ENCODE measurements at places on chromosomes 7 and 10.

- DNase-seq, result no peak
These were observed 82.4 kb upstream of the RNF32 start for GRCh38 chr7:156558198-156558597.

DNA sequence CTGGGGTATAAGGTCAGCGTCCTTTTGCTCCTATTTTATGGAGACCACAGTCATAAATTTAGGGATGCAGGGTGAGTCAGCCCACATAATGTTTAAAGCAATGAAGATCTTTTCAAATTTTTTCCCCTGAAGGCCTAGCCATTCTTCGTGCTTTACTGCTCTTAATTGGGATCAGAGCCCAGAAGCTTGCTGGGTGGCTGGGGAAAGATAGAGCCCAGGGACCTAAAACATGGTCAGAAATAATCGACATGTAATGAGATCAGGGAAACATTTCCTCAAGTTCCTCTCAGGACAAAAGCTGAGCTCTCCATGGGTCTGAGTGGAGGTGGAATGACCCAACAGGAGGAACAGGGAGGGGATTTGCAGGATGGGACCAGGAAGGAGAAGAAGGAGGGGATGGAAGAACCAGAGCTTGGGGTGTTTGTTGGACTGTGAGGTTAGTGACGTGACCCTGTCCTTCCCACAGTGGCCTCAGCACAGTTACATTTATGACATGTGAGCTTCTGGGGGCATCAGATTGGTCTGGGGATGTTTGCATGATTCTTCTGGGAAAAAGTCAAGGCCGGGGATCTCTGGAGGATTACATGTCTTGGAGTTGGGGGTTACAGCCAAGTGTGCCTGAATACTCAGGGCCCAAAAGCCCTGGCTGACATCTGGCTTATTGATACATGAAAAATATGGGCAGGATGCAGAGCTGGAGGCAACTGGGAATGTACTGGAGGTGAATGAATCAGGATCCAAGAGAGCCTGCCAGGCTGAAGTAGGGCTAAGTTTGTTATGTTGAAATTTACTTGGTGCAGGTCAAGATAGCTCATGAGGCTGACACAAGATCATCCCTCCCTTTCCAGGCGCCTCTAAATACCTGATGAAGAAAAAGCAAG lies 477.9 kb downstream of the RPS24 start:
- no peak for DNase-seq

DNA sequence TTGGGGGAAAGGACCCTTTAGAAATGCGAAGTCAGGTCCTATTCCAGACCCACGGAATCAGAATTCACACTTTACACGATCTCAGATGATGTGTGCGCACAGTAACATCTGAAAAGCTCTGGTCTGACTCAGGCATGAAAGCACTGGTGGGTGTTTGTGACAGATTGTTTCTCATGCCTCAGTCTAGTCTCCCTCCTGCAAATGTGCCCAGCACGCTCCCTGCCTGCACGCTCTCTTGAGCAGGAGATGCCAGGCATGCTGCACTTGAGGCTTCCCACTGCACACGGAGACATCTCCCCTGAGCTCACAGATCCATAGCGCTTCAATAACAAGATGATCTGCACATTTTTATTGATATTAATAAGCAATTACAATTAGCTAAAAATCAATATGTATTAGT lies 23.6 kb upstream of the ZNF37A start:
- DNase-seq, result no peak

- no peak for DNase-seq
These were observed 53.0 kb upstream of the MAGI2 start for GRCh38 chr7:79506481-79506880.

DNA sequence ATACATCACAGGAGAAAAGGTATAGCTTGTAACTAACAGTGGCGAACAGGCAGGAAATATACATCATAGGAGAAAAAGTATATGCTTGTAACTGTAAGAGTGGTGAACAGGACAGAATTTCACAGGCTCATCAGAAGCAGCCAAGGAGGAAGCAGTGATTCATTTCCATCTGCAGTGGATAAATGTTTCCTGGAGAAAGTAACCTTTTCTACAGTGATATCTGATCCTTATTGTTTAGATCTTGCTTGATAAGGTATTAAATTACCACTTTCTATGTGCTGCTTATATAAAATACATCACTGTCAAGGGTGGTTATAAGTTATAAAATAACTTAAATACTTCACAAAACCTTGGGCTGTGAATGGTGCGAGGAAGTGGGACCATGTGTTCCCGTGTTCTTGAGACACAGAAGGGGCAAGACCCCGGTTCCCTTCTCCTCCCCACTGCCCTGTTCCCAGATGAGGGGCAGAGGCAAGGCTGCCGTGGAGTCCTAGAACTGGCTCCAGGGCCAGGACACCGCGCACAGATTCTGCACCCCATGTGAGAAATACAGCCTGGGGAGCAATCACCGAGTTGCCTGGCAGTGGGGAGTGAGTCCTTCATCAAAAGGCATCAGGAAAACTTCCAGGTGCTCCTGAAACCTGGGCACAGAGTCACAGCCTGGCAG lies 135.2 kb downstream of the DIP2C start:
- DNase-seq, result no peak

DNA sequence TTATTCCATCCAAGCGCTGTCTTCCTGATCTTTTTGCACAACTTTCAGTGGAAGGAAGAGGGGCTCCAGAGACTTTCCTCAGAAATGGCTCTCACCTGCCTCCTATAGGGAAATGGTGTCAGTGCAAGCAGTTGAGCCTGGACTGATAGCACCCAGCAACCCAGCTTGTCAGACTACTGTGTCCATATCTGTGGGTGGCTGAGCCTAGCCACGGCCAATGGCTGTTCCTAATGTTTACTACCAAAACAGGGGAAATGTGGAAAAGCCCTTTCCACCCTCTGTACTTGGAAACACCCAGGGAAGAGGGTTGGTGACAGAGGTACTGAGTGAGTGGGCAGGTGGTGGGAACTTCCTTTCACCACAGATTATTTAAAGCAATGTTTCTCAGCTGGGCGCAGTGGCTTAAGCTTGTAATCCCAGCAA lies 4.3 kb upstream of the YKT6 start:
- DNase-seq, result no peak

GRCh38 chr7:28068811-28069216 lies 111.8 kb downstream of the JAZF1 start:
- no peak for DNase-seq

DNA sequence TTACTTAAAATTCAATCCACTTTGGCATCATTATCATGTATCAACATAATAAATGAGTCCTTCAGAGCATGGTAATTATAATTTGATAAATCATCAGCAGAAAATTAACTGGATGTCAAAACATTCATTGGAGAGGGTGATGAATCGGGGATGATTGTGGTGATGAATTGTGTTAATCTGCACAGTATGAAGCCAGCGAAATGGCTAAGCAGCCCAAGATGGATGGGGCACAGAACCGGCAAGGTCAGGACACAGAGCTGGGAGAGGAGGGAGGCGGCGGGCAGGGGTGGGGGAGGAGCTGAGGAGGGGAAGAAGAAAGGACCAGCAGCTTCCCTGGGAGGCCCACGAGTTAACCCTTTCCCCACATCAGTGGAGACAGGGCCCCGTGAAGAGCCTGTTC lies 536.1 kb downstream of the LRMDA start:
- no peak for DNase-seq

- no peak for DNase-seq
These were observed 35.4 kb upstream of the PODXL start for GRCh38 chr7:131591687-131592319.

DNA sequence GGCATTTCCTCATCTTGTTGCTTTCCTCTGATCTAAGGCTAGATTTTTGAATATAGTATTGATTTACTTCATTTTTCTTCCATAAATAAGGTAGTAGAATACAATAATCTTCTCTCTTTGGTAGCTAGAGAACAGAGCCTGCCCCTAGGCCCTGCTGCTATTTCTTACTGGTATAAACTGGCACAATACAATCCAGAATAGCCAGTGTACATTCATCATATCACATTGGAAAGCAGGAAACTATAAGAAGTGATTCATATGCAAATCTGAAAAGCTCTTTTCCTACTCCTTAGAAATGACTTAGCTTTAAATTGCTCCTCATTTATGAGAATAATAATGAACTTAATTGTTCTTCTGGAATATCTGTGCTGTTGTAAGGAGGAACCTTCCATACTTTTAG lies 100.2 kb downstream of the KCND2 start:
- DNase-seq, result no peak

All from activated naive CD4-positive, alpha-beta T cell (primary cell).